Fibroblast of upper back skin (primary cell): ENCODE measurements at places on chromosomes 12 and 14.
A peak's percentile ranks its signal among the peaks of the same experiment; 100 is the strongest.

DNA sequence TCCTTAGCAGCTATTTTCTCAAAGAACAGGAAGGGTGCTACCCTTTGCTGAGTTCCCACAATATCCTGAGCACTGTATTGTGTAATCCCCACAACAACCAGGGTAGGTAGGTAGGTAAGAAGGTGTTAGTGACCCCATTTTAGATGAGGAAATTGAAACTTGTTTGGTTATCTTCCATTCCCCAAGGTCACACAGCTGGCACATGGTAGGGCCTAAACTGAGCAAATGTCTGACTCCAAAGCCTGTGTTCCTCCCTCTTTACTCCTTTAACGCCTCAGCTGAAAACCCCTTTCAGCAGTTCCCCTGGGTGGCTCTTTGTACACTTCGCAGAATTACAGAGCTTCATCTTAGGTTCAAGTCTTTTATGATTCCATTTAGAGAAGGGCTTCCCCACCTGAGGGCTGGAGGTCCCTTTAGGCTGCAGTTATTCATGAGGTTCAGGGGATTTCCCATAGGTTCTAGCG is 26.5 kb upstream of the RIC8B start:
- DNase-seq: no peak

GRCh38 chr14:96136371-96137005 is 68.2 kb upstream of the BDKRB2 start:
- DNase-seq: peak; percentile 90

GRCh38 chr14:68794130-68794850 is 1.4 kb upstream of the ZFP36L1 start:
- peak; percentile 95 for DNase-seq

- DNase-seq: peak; percentile 3
Measured at GRCh38 chr14:88323523-88324199, 592 bp upstream of the KCNK10 start.

- no peak for DNase-seq
Measured at GRCh38 chr12:52715416-52715815, 12.1 kb upstream of the KRT77 start.

- DNase-seq: no peak
Measured at GRCh38 chr12:11943919-11944700, 126.6 kb upstream of the BCL2L14 start.
